ENCODE measurements at places on chromosomes 6 and 20.

- no peak for DNase-seq
Observed at GRCh38 chr20:22407237-22408193, 176.9 kb downstream of the FOXA2 start.

DNA sequence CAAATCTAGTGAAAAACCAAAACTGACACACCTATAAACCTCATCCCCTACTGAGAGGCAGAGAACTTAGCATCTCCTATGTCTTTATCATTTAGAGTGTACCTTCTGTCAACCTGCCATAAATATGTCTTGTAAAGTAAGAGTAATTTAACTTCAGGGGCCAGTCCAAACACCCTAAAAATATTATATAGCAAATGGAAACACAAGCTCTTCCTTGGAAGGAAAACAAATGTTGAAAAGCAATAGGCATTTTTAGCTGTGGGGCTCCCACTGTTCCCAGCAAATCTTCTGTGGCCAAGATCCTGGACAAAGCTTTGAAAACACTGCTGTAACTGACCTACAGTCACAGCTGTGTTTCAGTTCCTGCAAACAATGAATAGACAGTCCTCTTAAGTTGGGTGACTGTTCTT, 140.0 kb upstream of the RNF217 start:
- no peak for DNase-seq

DNA sequence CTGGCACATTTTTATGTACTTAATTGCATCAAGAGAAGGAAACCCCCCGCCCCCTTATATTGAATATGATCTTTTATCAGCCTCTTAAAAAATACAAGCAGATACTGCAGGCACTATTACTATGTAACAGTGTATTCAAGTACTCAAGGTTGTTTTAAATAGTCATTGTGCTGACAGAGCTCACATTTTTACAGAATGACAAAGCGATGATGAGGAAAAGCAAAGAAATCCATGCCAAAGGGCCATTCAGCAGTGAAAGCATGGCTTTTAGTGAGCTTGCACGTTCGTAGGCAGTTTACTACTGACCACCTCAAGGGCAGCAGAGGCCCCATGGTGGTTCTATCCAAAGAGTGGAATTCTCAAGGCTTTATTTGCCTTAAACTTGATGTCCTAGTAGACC, 146.8 kb downstream of the RPS12 start:
- no peak for DNase-seq

- no peak for DNase-seq
Observed at GRCh38 chr6:112054555-112055190, 769 bp downstream of the CCN6 start.
